Stimulated activated CD4-positive, alpha-beta T cell treated with anti-CD3 and anti-CD28 coated beads, Interleukin-15, amount 100 ng/mL, for 1 hour (primary cell): ENCODE measurements at places on chromosomes 7 and 10.

- no peak for DNase-seq
Observed at GRCh38 chr7:6510476-6511133, 40.7 kb downstream of the GRID2IP start.

GRCh38 chr10:119328223-119328622 is 120.9 kb downstream of the GRK5 start:
- DNase-seq: no peak

- peak; percentile 25 for DNase-seq
Observed at GRCh38 chr10:73159038-73159648, 8.7 kb downstream of the ECD start.

DNA sequence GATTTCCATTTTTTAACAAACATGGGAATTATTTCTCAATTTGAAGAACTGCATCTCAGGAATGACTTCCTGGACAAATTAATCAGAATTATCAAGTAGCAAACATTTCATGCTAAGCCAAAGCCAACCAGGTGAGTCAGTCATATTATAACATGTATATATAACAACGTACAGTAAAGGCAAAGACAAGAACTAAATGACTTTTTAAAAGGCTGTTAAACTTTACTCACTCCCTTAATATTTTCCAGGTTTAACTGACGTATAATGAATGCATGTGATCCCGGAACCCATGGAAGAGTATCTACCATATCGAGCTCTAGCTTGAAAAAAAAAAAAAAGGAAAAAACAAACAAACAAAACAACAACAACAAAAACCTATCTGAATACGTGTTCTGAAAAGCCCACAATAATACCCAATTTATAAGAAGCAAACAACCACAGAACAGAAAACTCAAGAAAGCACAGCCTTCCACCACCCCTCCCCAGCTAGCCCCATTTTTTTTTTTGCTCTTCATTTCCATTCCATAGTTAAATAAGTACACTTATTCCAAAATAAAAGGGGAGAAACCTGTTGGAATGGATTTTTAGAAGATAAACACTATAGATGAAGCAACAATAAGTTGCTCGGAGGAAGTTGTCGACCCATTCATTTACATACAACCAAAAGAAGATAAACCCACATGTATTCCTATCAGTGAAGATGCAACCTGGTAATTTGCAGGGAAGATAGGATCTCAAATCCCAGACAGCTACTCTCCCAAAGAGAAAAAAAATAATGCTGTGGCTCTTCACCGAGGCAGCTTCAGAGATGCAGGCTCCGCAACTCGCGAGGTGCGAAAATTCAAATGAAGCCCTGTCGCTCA is 537 bp downstream of the NAPEPLD start:
- DNase-seq: no peak

DNA sequence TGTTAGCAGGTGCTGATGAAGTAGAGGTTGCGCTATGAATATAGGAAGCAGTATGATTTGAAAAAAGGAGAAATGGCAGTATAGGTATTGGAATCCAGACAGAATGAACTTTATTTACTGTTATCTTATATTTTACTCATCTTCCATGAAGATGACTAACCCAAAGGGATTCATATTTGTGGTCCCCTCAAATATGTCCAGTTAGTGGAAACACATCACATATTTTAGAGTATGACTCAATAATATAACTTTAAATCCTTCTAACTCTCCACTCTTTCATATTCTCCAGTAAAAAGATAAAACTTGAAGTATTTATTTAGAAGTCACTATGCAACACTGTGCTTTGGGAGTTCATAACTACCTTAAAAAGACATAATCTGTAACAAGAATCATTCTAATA is 286.5 kb upstream of the LRRTM3 start:
- DNase-seq: no peak

DNA sequence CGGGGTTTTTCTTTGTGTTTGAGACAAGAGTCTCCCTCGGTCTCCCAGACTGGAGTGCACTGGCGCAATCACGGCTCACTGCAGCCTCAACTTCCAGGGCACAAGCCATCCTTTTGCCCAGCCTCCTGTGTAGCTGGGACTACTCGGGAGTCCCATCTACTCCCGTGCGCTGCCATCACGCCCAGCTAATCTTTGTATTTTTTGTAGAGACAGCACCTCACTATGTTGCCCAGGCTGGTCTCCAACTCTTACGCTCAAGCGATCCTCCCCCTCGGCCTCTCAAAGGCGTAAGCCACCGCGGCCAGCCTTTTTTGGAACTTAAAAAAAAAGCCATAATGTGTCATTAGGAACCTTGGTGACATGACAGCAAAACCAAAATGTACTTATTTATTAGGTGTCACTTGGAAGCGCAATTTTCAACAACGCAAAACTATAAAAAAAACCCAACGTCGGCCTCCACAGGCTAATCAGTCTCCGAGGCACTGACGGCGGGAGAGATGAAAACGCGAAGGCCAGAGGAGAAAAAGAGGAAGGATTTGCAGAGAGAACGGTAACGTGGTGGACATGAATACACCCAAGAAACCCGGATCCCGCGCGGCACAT is 911 bp upstream of the HNRNPH3 start:
- no peak for DNase-seq

DNA sequence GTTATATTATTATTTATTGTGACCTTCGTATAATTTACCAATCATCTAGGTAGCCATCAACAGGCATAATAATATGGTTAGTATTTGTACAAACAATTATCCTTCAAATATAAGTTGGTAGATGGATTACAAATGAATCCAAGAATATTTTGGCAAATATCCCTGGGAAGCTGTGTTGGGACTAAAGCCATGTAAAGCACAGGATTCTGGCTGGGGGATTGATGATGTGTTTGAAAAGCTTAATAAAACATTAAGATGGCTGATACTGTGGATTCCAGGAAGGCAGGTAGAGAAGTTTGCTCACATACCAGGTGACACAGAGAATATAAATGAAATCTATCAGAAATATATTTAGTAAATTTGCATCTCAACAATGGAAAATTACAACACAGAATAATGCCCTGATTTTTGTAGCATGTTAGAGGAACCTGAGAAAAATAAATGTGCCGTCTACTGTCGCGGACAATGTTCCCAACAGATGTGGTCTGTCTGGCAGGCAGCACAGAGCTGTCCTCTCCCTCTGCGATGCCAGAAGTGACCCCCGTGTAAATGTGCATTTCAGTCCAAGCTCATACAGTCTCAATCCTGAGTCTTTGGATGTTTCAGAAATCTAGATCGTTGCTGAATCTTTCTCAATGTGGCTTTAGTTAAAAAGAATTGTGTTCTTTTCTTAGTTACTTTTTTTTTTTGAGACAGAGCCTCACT is 125.0 kb downstream of the TEX36 start:
- DNase-seq: no peak

- DNase-seq: no peak
Observed at GRCh38 chr10:113822174-113822573, 31.7 kb downstream of the DCLRE1A start.

- no peak for DNase-seq
Observed at GRCh38 chr7:117759950-117760640, 113.1 kb downstream of the CTTNBP2 start.

DNA sequence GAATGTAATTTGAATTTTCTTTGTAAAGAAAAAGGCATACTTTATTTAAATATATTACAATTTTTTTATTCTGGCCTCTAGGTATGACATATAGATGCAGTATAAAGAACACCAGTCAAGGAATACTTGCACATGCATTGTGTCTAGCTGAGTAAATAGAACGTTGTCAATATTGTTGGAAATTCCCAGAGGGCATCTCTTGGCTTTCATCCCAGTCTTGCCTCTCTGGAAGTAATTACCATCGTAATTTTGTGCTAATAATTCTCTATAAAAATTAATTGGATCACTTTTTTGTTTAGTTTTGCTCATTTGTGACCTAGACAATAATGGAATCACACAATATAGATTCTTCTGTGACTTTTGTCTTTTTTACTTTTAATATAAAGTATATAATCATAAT is 1052.3 kb upstream of the CELF2 start:
- no peak for DNase-seq

- no peak for DNase-seq
Observed at GRCh38 chr7:133183969-133184368, 68.9 kb upstream of the EXOC4 start.

DNA sequence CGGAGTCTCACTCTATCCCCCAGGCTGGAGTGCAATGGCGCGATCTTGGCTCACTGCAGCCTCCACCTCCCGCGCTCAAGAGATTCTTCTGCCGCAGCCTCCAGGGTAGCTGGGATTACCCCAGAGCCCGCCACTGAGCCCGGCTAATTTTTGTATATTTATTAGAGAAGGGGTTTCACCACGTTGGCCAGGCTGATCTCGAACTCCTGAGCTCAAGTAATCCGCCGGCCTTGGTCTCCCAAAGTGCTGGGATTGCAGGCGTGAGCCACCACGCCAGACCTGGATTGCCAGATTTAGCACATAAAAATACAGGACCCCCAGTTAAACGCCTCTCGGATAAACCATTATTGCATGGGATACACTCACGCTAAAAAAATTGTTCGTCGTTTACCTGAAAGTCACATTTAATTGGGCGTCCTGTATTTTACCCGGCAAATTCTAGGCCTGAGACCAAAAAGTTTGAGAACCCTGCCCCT is 375 bp upstream of the GATAD1 start:
- DNase-seq: no peak

DNA sequence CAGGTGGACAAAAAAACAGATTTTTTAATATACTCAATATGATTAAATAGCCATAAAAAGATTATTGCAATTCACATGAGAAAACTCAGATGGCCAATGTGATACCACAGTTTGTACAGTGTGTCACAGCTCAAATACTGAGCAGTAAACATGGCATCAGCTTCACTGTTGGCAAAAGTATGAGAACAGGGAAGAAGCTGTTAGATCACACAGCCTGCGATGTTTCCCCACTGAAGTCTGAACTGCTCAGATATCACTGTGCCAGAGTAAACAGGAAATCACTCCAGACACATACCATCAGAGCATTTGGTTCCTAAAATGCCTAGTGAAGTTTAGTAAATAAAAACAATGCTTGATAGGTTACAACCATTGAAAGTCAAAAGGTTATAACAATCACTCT is 347.8 kb downstream of the ETV1 start:
- DNase-seq: no peak

DNA sequence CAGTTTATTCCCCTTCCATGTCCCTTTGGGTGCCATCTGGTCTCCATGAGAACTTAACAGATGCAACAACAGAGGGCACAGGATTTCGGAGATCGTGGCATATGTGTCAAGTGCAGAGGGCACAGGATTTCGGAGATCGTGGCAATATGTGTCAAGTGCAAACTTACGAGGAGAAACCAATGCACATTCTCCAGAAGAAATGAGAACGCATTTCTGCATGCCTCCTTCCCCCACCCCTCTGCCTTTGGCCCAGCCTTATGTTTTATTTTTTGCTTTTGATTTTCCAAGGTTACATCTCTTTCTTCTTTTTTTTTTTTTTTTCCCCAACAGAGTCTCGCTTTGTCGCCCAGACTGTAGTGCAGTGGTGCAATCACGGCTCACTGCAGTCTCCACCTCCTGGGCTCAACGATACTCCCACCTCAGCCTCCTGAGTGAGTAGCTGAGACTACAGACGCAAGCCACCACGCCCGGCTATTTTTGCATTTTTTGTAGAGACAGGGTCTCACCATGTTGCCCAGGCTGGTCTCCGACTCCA is 586 bp upstream of the ANKRD26 start:
- DNase-seq: no peak

DNA sequence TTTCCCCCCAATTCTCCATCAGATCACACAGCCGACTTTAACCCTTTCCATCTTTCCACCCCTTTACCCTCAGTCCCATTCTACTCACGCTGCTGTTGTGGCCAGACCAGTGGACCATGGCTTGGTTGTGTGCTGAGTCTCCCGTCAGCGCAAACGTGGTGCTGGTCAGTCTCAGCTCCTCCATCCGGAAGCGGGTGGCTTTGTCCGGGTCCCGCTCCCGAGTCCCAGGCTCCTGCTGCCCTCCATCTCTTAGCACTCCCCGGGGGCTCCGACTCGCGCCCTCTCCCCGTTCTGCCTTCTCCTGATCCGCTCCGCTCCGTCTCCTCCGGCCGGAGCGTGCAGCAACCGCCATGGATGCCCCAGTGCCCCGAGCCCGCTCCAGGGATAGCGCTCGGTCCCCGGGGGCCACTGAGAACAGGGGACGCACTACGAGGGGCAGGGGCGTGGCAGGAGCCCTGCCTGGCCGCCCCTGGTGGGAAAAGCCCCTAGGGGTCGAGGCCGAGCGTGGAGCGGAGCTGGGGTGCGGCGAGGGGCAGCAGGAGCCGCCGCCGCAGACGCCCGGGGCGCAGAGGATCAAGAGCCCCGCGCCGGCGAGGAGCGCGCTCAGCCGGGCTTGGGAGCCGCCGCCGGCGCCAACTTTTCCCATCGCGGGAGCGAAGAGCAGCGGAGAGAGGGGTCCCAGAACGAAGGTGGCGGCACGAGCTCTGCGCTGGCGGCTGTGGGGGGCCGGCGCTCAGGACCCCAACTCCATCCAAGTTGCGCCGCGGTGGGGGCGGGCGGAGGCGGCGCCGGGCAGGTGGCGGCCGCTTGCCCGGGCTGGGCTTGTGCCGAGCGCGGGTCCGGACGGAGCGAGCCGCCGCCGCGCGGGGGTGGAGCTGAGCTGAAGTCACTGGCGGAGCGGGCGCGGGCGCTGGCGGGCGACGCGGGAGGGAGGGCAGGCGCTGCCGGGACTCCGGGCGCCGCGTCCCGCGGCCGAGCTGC is at the start of gene SORCS1:
Gene SORCS1, minus strand, starts transcription at position 826 of the 981 bp plus-strand sequence.
- DNase-seq: no peak

GRCh38 chr7:41315764-41316163 is 387.1 kb downstream of the INHBA start:
- no peak for DNase-seq

DNA sequence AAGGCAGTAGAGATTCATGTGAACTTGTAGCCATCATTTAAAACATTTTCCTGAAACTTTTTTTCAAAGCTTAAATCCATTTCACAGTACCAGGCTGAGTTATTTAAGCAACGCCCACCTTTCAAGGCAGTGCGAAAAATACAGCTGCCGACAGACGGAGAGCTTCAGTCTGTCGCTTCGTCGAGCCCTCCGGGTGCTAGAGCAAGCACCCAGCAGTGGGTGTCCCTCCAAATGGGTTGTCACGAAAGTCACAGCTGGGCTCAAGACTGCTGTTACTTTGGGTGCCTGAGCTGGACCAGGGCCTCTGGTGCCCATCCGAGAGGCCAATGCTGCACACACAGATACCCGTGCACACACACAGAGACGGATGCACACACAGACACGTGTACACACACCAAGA is 135.6 kb downstream of the TCERG1L start:
- no peak for DNase-seq

GRCh38 chr7:75885036-75885435 is 6.2 kb downstream of the RHBDD2 start:
- DNase-seq: no peak

GRCh38 chr7:129652914-129653313 is 41.4 kb downstream of the NRF1 start:
- DNase-seq: no peak

DNA sequence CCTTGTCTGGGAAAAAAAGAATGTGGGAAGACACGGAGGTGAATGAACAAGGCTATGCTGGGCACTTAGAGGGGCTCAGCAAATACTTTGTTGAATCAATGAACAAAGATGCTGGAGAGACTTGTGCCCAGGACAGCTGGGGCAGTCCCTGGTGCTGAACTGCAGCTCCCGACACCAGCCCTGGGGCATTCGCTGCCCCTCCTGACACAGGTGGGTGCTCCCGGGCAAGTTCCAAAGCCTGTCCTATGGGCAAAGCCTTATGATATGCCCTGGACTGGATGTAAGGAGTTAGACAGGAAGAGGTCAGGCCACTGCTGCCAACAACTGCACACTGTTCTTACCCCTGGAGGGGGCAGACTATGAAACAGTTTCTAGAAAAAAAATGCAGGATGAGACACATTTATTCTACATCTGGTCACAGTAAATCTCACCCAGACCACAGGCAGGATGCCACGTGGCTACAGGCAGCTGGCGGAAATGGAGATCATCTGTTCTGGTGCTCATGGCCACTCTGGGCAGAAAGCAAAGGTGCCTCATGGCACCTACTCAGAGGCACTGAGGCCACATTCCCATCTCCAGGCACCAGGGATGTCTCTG is 21.9 kb upstream of the FRAT2 start:
- DNase-seq: no peak
